ENCODE measurements at places on chromosomes 3 and 15. TPM values are rescaled to one million over a fixed set of nuclear protein-coding genes. Genes with fewer than 3 reads are reported as not detected.

DNA sequence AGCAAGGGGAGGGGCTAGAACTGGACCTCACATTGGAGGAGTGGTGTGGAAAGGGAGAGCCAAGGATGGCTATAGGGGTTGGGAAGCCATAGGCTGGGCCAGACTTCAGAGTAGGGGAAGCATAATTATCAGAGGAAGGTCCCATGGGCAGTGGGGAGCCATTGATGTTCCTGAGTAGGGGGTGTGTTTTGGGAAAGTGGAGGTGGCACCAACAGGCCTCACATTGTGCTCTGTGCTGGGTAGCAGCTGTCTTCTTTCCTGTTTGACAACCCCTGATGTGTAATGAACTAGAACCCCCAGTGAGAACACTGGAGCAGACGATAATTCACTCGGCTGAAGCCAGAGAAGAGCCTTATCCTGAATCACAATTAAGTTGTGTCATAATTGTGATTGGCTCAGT lies 41.2 kb downstream of the SLC6A11 start:
- no peak for DNase-seq

DNA sequence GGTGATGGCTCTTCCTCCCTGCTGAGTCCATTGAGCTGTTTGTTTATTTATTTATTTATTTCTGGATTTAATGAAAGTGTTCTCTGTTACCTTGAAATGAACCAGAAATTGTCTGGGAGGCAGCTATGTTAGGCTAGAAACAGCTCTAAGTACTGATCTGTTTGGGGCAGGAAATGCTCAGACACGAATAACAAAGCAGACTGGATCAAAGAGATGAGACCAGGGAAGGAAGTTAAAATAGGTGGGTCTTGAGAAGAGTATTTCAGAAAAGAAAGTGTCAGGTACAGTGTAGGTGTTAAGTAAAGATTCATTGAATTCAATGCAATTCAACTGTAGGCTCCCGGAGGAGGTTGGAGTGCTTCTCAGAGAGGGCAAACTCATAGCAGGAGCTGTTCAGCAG lies 173.3 kb downstream of the IL20RB start:
- DNase-seq = no peak

GRCh38 chr3:46612324-46612723 lies at the start of gene FAM240A:
TSS of gene FAM240A (plus strand) at chr3:46612525. CDS start at chr3:46612684, 159 bp downstream.
- DNase-seq = no peak

DNA sequence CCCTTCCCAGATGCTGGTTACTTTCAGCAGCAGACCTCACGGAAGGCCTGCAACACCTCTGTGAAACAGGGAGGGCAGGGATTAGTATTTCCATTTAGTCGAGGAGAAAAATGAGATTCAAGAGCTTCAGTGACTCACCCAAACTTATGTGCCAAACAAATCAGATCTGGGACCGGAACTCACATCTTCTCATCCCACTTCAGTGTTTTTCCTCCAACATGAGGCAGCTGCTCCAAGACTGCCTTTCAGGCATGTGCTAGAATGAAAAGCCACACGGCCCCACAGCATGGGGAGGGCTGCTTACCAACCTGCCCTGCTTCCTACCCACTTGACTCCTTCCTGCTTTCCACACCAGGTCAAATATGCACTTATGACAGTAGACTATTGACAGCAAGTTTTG lies 129.4 kb upstream of the SLC24A5 start:
- DNase-seq = no peak

Gene LMAN1L
- not detected for total RNA-seq

Gene THRB
- total RNA-seq = 3.1 TPM
